ENCODE measurements at places on chromosomes 7 and 10. TPM values are rescaled to one million over a fixed set of nuclear protein-coding genes. Genes with fewer than 3 reads are reported as not detected.
A peak's percentile ranks its signal among the peaks of the same experiment; 100 is the strongest.

DNA sequence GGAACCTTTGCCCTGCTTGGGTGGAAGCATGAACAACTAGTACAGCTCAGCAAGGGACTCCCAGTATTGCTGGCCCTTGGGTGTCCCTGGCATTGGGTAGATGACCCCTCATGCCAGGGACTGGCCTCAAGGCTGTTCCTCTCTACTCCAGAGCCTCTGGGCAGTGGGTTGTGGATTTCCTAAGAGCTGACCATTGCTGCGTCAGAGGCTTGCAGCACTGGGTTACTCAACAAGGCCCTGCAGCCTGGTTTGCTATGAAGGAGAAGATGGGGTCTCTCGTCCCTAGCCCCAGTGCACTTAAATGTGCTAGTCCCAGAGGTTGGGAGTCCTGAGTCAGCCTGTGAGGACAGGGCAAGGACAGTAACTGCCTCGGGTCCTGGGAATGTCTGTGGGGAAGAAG lies 2.5 kb downstream of the VSIR start:
- H3K4me1 ChIP-seq = peaks cover 92% of the 10 kb centered on the region
- no peaks in the 10 kb centered on the region for H3K27me3 ChIP-seq
- peak overlapping the region; percentile 50 for H3K27ac ChIP-seq

DNA sequence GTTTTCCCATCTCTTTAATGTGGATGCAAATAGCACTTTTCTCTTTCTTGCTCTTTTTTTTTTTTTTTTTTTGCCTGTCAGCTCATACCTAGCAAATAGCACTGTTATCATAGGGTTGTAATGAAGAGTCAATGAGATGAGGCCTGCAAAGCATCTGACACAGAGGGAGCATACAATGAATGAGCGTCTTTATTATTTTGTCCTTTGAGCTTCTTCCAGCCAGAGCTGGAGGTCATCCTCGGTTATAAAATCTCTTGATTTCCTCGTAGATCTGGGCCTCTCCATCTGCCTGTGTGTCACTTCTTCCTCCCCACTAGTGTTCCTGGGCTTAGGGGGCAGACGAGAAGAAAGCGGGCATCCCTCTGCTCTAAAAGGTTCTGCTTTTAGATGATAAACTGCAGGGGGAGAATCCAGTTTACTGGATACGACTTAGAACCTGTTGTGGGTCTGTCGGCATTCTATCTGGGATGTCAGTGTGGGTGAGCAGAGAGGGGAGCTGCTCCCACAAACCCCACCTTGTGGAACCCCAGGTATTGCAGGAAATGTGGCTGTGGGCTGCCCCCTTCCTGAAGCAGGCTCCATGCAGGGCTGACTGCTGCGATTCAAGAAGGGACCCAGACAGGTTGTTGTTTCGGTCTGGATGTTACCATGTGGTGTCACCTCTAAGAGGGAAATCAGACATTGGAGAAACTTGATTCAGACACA lies 135.8 kb upstream of the GPR26 start:
- no peak for DNase-seq
- H3K27ac ChIP-seq = no peak overlapping the region
- no peaks in the 10 kb centered on the region for H3K4me1 ChIP-seq
- H3K36me3 ChIP-seq = no peaks in the 10 kb centered on the region
- H3K27me3 ChIP-seq = peaks cover 2% of the 10 kb centered on the region
- H3K4me3 ChIP-seq = no peak overlapping the region

GRCh38 chr10:32023264-32023663 lies 33.0 kb downstream of the KIF5B start:
- no peaks in the 10 kb centered on the region for H3K4me1 ChIP-seq
- H3K4me3 ChIP-seq = no peak overlapping the region
- H3K27ac ChIP-seq = no peak overlapping the region
- no peak for DNase-seq
- H3K27me3 ChIP-seq = no peaks in the 10 kb centered on the region
- peaks cover 33% of the 10 kb centered on the region for H3K36me3 ChIP-seq

- H3K36me3 ChIP-seq = no peaks in the 10 kb centered on the region
- H3K4me1 ChIP-seq = no peaks in the 10 kb centered on the region
- no peak overlapping the region for H3K27ac ChIP-seq
Observed at GRCh38 chr7:24340727-24341126, 56.7 kb downstream of the NPY start.

- H3K27ac ChIP-seq = no peak overlapping the region
- H3K36me3 ChIP-seq = peaks cover 11% of the 10 kb centered on the region
- no peak for DNase-seq
- no peaks in the 10 kb centered on the region for H3K4me1 ChIP-seq
- H3K27me3 ChIP-seq = no peaks in the 10 kb centered on the region
- no peak overlapping the region for H3K4me3 ChIP-seq
Observed at GRCh38 chr10:24622781-24623301, 100.8 kb downstream of the ARHGAP21 start.

GRCh38 chr10:105702211-105702610 lies 1061.1 kb downstream of the SORCS3 start:
- DNase-seq = no peak
- H3K4me3 ChIP-seq = no peak overlapping the region
- H3K4me1 ChIP-seq = no peaks in the 10 kb centered on the region
- H3K36me3 ChIP-seq = no peaks in the 10 kb centered on the region
- no peaks in the 10 kb centered on the region for H3K27me3 ChIP-seq
- no peak overlapping the region for H3K27ac ChIP-seq

The POLR2J2 gene
- 3.3 TPM for total RNA-seq

The SMARCD3 gene
- total RNA-seq = 106 TPM

The HTR5A gene
- not detected for total RNA-seq

DNA sequence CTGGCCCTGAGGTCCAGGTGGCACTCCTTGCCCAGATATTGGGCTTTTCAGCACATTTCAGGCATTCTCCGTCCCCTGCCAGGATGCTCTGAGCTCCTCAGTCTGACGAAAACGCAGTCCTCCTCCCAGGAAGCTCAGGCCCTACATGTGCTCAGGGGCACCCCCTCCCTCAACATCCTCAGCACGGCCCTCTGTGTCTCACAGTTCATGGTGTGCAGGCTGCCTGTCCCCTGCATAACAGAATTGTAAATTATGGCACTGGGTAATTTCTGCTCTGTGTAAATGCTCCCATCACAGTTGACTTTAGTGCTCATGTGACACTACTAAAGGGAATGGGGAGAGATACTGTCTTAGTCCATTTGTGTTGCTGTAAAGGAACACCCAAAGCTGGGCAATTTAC lies 563.8 kb downstream of the DNAJB6 start:
- no peak for DNase-seq
- H3K27ac ChIP-seq = no peak overlapping the region
- H3K4me3 ChIP-seq = no peak overlapping the region
- H3K36me3 ChIP-seq = no peaks in the 10 kb centered on the region
- H3K27me3 ChIP-seq = peaks cover 46% of the 10 kb centered on the region

DNA sequence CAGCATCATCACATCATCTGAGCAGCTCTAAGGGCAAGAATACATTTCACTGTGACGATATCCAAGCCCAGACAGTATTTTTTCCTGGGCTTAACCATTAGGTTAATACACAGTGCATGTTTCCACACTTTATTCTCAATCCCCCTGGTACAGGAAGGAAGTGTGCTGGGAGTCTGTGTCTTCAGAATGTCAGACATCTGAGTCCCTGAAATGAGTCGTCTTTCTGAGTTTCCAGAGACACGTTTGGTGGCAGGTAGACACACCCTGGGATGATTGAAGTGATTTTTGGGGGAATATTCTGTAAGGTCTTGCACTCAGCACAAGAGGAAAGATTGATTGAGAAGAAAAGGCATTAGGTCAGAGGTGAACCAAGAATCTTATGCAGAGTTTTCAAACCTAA lies 13.1 kb upstream of the SHH start:
- H3K4me1 ChIP-seq = no peaks in the 10 kb centered on the region
- no peak overlapping the region for H3K4me3 ChIP-seq

GRCh38 chr10:6089334-6090219 lies 743 bp downstream of the RBM17 start:
- H3K36me3 ChIP-seq = peaks cover 2% of the 10 kb centered on the region
- H3K4me3 ChIP-seq = peak overlapping the region; percentile 67
- peak overlapping the region; percentile 60 for H3K27ac ChIP-seq
- H3K4me1 ChIP-seq = peaks cover 22% of the 10 kb centered on the region
- peak; percentile 32 for DNase-seq
- no peaks in the 10 kb centered on the region for H3K27me3 ChIP-seq

The PURB gene
- total RNA-seq = 18.6 TPM

The HMX3 gene
- total RNA-seq = not detected

GRCh38 chr7:27863880-27864279 lies 123.9 kb downstream of the TAX1BP1 start:
- H3K27ac ChIP-seq = no peak overlapping the region
- no peaks in the 10 kb centered on the region for H3K4me1 ChIP-seq
- no peaks in the 10 kb centered on the region for H3K27me3 ChIP-seq
- no peak overlapping the region for H3K4me3 ChIP-seq
- no peak for DNase-seq

DNA sequence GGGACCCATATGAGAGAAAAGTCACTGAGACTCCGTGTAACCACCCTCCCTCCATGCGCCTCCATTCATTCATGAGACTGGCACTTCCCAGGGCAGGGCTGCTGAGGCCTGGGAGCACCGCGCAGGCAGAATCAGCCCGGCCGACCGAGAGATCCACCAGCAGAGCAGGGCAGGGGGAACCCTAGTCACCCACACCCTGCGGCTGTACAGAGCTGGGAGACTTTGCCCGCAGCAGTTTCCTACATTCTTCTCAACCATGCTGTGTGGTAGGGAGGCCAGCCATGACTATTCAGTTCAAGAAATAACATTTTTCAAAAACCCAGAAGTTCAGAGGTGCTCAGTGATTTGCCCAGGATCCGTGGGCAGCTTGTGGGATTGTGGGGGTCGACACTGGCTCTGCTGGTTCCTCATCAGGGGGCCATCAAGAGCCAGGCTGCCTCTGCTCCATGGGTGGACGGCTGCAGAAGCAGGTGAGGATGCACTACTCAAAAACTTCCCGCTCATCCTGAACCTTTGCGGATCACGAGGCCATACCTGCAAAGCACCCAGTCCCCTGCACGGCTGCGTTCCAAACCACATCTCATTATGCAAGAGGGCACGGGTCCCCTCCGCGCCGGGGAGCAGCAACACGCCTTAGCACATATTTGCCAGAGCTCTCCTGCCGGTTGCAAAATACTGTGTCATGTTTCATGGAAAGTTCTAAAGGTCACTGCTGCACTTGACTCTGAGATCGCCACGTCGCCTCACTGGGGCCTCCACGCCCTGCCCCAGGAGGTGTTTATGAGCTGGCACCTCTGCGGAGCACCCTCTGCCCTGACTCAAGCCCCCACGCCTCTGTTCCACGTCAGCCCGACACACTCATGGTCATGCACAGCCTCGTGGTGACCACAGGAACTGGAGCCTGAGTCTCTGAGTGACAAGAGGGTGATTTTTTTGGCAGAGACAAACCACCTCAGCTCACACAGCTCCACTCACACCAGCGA lies 132.0 kb downstream of the PRKAG2 start:
- H3K27me3 ChIP-seq = peaks cover 4% of the 10 kb centered on the region
- H3K36me3 ChIP-seq = no peaks in the 10 kb centered on the region
- DNase-seq = peak; percentile 55
- peaks cover 39% of the 10 kb centered on the region for H3K4me1 ChIP-seq
- H3K27ac ChIP-seq = peak overlapping the region; percentile 20

DNA sequence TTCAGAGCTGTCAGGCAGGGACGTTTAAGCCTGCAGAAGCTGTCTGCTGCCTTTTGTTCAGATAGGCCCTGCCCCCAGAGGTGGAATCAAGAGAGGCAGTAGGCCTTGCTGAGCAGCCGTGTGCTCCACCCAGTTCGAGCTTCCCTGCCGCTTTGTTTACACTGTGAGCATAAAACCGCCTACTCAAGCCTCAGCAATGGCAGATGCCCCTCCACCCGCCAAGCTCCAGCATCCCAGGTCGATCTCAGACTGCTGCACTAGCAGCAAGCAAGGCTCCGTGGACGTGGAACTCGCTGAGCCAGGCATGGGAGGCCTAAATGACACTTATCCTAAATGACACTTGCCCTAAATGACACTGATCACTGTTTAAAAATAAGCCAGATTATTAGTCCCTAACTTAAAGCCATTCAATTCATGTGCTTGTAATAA lies 6.8 kb upstream of the ASB15 start:
- no peaks in the 10 kb centered on the region for H3K27me3 ChIP-seq
- H3K36me3 ChIP-seq = no peaks in the 10 kb centered on the region
- H3K4me1 ChIP-seq = no peaks in the 10 kb centered on the region
- H3K27ac ChIP-seq = no peak overlapping the region

DNA sequence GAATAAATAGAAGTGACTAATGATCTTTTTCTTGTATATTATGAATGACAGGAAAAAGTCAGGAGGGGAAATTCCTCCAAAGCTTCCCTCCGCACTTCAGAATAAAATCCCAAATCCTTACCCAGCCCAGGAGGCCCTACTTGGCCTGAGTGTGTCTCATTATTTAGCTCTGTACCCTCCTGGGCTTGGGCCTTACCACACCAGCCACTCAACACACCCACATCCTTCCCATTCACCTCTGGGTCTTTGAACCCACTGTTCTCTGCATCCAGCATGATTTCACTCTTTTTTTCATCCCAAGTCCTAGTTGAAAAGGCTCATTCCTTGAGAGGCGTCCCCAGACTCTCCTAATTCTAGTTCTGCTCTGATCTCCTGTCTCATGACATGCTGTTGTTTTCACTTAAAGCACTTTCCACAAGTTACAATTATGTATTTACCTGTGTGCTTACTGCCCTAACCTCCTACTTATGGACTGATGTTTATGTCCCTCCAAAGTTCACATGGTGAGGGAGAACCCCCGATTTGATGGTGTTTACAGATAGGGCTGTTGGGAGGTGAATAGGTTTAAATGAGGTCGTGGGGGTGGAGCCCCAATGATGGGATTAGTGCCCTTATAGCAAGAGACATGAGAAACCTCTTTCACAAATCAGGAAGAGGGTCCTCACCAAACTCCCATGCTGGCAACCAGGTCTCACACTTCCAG lies 6.4 kb downstream of the NOD1 start:
- H3K4me3 ChIP-seq = no peak overlapping the region
- no peak for DNase-seq
- H3K27me3 ChIP-seq = no peaks in the 10 kb centered on the region
- peaks cover 54% of the 10 kb centered on the region for H3K4me1 ChIP-seq
- peak overlapping the region; percentile 85 for H3K27ac ChIP-seq

DNA sequence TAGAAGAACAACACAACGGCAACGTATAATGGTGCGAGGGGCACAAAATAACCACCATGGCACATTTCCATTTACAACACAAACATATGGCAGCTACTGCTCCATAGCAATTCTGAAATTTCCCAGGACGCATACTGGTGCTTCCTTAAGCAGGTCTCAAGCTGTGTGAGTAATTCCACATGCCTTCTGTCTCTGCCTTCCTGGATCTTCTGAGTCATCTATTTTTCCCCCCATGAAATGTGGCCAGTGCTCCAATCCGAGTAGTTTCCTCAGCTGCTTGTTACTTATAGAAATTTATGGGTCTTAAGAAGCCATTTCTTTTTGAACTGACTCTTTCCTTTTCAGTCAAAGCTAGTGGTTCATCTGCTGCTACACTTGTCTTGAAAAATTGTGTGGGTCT lies 256.6 kb upstream of the KLF6 start:
- no peak overlapping the region for H3K4me3 ChIP-seq
- DNase-seq = no peak
- H3K4me1 ChIP-seq = no peaks in the 10 kb centered on the region
- H3K36me3 ChIP-seq = no peaks in the 10 kb centered on the region
